Activated naive CD4-positive, alpha-beta T cell treated with anti-CD3 and anti-CD28 coated beads, Interleukin-2, amount 50 U/mL, for 72 hours (primary cell): ENCODE measurements at places on chromosomes 16 and 17.

DNA sequence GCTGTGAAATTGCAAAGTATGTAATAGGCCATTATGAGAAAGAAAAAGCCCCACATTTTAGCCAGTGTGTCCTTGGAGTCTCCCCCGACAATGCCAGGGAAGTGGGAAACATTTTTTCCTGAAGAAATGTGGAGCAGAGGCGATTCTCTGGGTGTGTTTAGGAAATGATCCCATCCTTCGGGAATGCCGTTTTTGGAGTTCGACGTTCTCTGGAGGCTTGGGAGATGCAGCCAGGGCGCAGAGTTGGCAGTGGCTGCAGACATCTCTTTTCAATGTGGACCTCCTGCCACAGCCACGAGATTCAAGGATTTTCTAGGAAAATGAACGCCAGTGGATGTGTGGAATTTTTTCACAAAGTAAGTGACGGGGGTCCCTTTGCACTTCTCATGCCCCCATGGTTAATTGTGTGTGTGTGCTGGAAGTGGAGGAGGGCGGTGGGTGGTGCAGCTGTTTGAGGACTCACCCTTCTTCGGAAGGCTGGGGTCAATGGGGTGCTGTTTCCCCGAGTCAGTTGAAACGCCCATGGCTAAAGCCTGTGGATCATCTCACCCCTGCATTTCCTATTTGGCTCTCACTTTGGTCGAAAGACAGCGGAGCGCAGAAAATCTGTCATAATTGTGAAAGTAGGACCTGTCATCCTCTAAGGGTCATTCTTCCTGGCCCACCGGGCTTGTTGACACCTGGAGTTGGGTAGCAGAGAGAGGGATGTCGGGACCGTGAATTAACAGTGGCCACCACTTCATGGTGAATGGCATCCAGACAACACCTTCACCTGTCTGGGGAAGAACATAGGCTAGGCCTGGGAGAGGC lies 73.2 kb downstream of the CMIP start:
- no peak for DNase-seq

DNA sequence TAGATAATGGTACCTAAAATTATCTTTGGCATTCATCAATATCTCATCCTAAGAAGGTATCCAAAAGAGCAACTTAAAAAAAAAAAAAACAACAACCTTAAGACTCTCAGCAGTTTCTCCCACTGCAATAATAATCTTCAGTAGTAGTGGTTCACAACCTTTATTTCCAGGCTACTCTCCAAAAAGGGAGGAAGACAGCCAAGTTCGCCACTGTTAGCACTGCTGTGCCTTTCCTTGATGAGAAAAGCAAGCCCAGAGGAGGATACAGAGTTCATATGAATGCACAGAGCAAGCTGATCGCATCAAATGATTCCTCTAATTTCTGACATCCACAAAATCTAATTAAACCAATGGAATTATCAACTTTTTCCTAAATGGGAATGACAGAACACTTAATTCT lies 199.4 kb downstream of the AATF start:
- no peak for DNase-seq

- no peak for DNase-seq
Measured at GRCh38 chr16:47416869-47417268, 44.0 kb downstream of the ITFG1 start.

GRCh38 chr16:66846831-66847230 lies 2.6 kb downstream of the CA7 start:
- peak; percentile 50 for DNase-seq

DNA sequence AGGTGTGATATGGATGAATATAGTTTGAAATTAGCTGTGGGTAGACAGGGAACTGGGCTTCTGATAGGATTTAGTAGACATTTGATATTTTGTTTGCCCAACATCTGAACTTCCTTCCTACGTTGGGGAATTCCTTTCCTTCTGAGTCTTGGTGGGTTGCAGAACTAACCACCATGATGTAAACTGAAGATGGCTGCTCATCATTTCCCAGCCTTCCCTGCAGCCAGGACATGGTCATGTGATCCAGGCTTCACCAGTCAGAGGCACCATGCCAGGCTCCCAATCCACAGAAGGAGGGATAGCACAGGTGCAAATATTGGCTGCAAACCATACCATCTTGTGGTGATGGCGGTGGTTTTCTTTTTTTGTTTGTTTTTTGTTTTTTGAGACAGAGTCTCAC lies 57.4 kb downstream of the EMP2 start:
- no peak for DNase-seq

DNA sequence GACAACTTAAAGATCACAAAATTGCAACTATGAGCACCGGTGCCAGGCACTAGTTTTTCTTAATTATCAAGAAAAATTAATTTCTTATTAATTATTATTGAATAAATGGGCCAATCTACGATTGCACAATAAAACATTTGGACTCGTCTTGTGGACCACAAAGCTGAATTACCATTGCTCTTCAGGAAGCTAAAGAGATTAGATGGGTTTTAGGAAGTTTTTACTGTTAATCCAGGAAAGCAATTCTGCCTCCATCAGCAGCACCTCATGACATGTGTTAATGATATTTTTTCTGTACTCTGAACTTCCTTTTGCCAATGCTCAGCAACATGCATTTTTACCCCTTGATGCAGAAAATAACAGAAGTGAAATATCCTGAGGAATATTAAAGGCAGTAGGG lies 37.9 kb downstream of the HS3ST3A1 start:
- DNase-seq = no peak

DNA sequence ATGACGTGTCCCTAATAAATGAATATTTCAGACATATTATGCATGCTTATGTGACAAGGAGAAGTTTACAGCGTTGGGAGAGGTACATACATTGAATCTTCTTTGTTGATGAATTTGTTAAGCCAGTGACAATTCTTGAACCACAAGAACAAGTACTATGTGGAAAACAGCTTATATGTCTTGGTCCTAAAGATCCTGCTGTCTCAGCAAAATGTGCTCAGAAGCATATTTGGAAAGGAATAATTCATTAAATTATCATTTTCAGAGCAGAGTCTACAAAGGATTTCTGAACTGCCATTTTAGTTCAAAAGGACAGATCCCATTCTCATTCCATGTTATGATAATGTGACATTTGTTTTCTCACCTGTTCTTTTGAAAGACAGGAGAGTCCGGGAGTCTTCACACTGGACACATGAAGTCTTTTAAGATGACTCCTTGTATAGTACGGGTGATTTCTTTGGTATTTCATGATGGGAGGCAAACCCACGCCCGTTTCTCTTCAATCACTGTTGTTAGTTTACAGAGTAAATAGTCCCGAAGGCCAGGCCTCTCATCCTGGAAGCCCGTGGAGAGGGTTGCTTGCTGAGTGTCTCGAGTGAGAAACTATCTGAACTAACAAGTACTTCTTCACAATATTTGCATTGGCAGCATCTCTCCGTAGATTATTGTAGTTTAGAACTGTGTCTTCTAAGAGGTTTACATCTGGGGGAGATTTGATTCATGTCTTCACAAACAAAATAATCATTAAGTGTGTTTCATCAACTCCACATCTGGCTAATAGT lies 26.7 kb downstream of the VPS35L start:
- DNase-seq = no peak

DNA sequence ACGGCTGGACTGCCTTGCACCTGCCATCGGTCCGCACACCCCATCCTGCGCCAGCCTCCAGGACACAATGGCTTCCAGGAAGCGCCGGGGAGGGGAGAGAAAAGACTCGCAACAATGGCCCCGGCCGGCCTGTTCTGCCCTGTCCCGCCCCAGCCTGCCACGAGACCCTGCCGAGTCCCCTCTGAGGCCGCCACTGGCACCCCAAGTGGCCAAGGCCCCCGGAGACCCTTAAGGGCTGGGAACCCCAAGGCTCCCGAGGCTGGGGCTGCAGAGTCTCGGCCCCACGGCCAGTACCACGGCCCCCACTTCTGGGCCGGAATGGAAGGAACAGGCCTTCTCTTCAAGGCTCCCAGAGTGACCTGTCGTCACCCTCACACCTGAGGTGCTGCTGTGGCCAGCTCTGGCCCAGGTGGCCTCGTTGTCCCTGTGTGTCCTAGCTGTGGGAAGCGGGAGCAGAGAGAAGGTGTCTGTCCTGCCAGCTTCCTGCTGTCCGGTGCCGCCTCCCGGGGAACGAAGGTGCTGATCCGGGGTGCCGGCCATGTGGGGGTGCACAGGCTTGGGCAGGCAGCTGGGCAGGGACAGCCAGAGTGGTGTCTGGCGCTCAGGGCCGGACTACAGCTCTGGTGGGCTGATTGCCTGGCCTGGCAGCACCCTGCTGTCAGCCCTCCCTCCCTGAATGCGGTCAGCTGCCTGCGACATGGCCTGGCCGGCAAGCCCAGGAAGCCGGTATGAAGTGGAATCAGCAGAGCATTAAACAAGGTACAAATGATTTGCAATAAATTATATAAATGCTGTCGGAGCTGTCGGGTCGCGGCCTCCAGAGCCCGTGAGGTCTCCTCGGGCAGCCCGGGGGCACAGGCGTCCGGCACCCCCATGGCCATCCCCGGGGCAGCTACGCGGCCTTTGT lies 8.2 kb upstream of the CACNA1H start:
- no peak for DNase-seq

DNA sequence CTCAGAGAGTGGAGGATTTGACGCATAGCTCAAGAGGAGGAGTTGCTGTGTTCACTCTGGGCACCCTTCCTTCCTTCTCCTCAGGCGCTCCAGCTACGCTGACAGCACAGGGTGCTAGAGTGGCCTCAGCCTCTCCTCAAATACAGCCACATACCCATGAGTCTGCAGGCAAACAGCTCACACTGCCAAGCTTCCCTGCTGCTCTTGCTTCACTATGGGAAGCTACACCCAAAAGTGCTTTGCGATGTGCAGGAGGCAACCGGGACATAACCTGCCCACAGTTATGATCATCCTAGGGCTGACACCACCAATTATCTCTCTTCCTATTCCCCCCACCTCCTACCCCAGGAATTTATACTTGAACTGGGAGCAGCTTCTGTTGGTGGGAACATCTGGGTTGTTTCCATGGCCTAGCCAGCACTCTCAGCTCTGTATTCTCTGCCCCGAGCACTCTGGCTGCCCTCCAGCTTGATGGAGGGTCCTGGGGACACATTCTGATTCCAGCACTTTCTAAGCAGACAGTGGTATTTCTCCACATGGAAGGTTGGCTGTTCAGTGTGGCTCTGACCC lies 40.3 kb upstream of the SREBF1 start:
- DNase-seq = no peak

- DNase-seq = no peak
Measured at GRCh38 chr17:46159686-46160085, 33.5 kb downstream of the KANSL1 start.

GRCh38 chr16:70428178-70428998 lies 10.5 kb downstream of the ST3GAL2 start:
- peak; percentile 86 for DNase-seq

DNA sequence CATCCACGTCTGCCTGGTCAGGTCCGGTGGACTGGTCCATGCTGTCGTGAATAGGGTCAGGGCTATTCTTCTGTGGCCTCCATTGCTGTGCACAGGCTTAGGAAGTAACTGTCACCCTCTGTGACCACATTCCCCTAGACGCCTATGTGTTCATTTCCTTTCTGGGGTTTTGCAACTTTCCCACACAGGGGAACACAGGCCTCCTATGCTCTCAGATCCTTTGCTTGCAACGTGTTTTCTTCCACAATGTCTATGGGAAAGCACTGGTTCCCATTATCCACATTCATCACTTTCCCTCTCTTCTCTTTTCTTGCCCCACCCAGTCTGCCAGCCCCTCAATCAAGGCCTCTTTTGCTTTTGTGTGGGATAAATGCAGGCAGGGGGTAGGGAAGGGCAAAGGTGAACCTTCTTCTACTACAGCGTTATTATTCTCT lies 43.2 kb upstream of the DNAJA2 start:
- no peak for DNase-seq

GRCh38 chr17:31829649-31830048 lies 29.4 kb downstream of the COPRS start:
- DNase-seq = no peak

GRCh38 chr17:50055426-50056216 lies at the start of gene ITGA3:
Gene ITGA3 (plus strand): TSS chr17:50056110. CDS start chr17:50056440, 330 bp downstream.
- peak; percentile 67 for DNase-seq
